Fibroblast of lung (primary cell): ENCODE measurements at places on chromosomes 4 and X.

GRCh38 chr4:123621072-123621705 lies 224.6 kb downstream of the SPRY1 start:
- H3K27me3 ChIP-seq, result no peaks in the 10 kb centered on the region
- H3K36me3 ChIP-seq, result no peaks in the 10 kb centered on the region
- H3K27ac ChIP-seq, result no peak overlapping the region
- no peaks in the 10 kb centered on the region for H3K4me1 ChIP-seq
- DNase-seq, result no peak

DNA sequence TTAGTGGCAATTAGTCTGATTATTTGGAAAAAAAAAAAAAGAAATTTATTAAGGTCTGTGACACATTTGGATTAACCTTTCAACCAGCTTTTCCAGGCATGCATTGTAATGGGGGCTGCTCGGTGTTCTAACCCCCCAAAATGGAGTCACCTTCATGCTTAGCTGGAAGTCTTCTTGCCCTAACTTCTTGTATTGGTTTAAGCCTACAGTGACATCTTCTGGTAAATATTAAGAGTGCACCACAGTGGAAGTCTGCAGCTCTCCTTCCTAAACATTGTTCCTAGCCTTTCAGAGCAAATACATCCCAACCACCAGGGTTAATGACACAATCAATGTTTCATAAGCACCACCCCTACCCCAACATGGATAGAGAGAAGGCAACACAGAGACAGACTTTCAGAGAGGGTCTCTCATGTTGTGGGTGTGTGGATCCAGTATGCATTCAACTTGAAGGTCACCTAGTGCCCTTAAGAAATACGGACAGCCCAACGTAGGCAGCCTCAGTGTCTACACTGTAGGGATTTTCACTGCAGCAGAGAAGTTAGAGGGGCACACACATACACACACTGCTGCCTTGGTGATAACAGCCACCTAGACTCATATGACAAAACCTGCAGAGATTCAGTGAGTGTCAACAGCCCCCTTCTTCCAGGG lies 142.9 kb upstream of the MBNL3 start:
- H3K27ac ChIP-seq, result no peak overlapping the region
- H3K4me3 ChIP-seq, result no peak overlapping the region
- no peaks in the 10 kb centered on the region for H3K4me1 ChIP-seq
- no peaks in the 10 kb centered on the region for H3K27me3 ChIP-seq
- DNase-seq, result peak; percentile 51

DNA sequence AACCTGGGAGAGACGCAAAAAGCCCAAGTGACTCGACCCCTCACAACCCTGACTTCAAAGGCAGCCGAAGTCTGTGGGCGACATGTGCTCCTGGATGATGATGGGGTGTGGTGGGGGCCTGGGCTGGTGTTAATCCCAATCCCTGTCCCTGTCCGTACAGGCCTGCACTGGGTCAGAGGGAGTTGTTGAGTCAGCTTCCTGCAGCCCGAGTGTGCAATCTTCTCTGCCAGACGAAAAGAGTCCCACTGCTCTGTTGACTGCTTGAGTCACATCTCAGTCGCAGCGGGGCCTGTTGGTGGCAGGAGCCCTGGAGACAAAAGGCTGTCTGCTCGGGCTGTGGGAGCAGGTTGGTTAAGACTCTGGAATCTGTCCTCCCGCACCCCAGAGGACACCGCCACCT lies 10.3 kb downstream of the FAM3A start:
- H3K4me3 ChIP-seq, result no peak overlapping the region
- peak; percentile 39 for DNase-seq
- H3K27me3 ChIP-seq, result no peaks in the 10 kb centered on the region
- H3K4me1 ChIP-seq, result peaks cover 3% of the 10 kb centered on the region
- H3K27ac ChIP-seq, result no peak overlapping the region

DNA sequence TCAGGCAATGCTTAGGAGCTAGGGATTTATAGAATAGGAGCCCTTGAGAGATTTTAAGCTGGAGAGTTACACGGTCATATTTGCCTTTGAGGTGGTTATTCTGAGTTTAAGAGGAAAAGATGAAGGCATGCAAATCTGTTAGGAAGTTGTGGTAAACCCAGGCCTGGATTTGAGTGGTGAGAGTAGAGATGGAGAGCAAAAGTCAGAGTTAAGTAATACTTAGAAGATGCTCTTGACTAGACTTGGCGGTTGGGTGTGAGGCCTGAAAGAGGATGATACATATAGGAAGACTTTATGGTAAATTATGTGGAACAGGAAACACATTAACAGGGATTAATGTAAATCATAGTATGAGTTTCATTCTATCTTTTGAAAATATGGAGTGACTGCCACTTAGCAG lies 136.0 kb upstream of the ARX start:
- no peak for DNase-seq
- H3K36me3 ChIP-seq, result no peaks in the 10 kb centered on the region
- H3K27me3 ChIP-seq, result no peaks in the 10 kb centered on the region
- no peak overlapping the region for H3K4me3 ChIP-seq

GRCh38 chrX:133985164-133985966 lies at the start of gene GPC3:
Gene GPC3, minus strand, starts transcription at chrX:133985594.
- H3K4me1 ChIP-seq, result no peaks in the 10 kb centered on the region
- peak within 1 kb of the TSS; percentile 26 for H3K4me3 ChIP-seq

- peak; percentile 55 for DNase-seq
- H3K4me1 ChIP-seq, result peaks cover 8% of the 10 kb centered on the region
- H3K36me3 ChIP-seq, result no peaks in the 10 kb centered on the region
- H3K27me3 ChIP-seq, result no peaks in the 10 kb centered on the region
These were observed 15.8 kb downstream of the SCD5 start for GRCh38 chr4:82782626-82783345.

DNA sequence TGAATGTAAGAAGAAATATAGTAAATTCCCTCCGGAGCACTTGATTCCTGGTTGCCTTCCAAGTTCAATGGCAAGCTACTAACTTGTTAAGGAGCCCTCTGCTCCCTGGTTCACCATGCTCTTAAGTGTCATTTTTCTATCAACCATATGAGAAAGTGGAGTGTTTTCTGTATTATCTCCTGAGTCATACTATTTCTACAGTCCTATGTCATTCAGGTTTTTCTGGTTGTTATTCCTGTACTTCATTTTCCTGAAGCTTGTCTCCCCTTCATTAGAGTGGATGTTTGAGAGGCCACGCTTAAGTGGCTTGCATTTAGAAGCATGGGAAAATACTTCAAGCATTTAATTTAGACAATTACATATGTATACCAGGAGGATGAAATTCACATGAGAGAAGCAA lies 14.7 kb upstream of the EPGN start:
- H3K36me3 ChIP-seq, result no peaks in the 10 kb centered on the region
- H3K27me3 ChIP-seq, result no peaks in the 10 kb centered on the region
- H3K4me3 ChIP-seq, result no peak overlapping the region
- H3K4me1 ChIP-seq, result no peaks in the 10 kb centered on the region
- peak; percentile 18 for DNase-seq
- no peak overlapping the region for H3K27ac ChIP-seq

DNA sequence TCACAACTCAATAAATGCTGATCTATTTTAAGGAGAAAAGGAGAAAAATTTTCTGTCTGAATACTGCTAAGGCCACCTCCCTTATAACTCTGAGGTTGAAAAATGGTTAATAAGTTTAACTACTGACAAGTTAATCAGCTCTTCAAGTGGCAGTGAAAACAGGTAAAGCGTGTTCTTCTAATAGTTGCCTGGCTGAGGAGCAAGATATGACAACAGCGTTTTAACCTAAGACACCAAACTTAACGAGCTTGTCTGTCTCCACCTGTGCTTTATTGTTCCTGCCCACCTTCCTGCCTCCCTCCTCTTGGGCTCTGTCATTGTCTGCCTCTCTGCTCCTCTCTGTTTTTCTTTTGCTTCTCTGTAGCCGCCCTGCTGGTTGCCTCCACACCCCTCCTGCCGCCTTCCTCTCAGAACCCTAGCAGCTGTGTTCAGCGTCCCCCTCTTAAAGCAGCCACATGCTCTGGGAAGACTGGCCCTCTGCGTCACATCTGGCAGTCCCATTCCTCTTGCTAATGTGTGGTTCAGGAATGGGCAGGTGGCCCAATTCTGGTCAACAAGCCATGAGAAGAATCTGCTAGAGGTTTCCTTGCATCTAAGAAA lies 4.3 kb upstream of the TSPAN5 start:
- peak; percentile 96 for DNase-seq
- H3K4me1 ChIP-seq, result peaks cover 14% of the 10 kb centered on the region
- no peaks in the 10 kb centered on the region for H3K36me3 ChIP-seq
- no peaks in the 10 kb centered on the region for H3K27me3 ChIP-seq
- no peak overlapping the region for H3K27ac ChIP-seq
- H3K4me3 ChIP-seq, result no peak overlapping the region

GRCh38 chr4:41285202-41285863 lies 28.6 kb downstream of the UCHL1 start:
- no peaks in the 10 kb centered on the region for H3K36me3 ChIP-seq
- no peak for DNase-seq
- H3K4me1 ChIP-seq, result no peaks in the 10 kb centered on the region
- H3K4me3 ChIP-seq, result no peak overlapping the region
- no peaks in the 10 kb centered on the region for H3K27me3 ChIP-seq
